Esophagus squamous epithelium (tissue), 5 donors: ENCODE measurements at places on chromosomes 7 and 10. TPM values are rescaled to one million over a fixed set of nuclear protein-coding genes. Genes with fewer than 3 reads are reported as not detected.

The UNCX gene
- not detected for total RNA-seq

- H3K27me3 ChIP-seq, result no peaks in the 10 kb centered on the region
- DNase-seq, result no peak
- H3K4me3 ChIP-seq, result no peak overlapping the region
- no peaks in the 10 kb centered on the region for H3K4me1 ChIP-seq
Observed at GRCh38 chr10:48758411-48758810, 73.7 kb downstream of the WDFY4 start.

DNA sequence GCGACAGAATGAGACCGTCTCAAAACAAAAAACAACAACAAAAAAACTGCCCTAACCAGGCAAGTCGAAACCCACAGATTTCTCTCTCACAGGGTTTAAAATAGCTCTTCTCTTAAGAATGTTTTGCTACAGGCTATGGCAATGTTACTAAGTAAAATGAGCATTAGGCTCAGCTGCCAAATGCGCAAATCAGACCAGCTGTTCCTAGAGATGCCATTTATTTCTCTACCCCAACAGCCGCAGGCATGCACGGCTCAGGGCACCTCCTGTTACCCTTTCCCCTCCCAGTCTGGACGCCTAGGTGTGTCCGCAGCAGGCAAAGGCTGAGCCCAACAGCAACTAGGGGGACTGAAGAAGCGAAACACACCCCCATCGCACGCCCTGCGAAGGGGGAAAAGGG lies 168.3 kb upstream of the MBL2 start:
- peak overlapping the region; percentile 36 for H3K4me3 ChIP-seq
- H3K36me3 ChIP-seq, result no peaks in the 10 kb centered on the region
- H3K4me1 ChIP-seq, result peaks cover 27% of the 10 kb centered on the region
- H3K27ac ChIP-seq, result peak overlapping the region; percentile 75
- DNase-seq, result no peak

GRCh38 chr10:104259999-104260774 lies 5.5 kb downstream of the GSTO1 start:
- DNase-seq, result no peak
- H3K36me3 ChIP-seq, result peaks cover 9% of the 10 kb centered on the region
- H3K4me3 ChIP-seq, result no peak overlapping the region
- H3K4me1 ChIP-seq, result peaks cover 14% of the 10 kb centered on the region

DNA sequence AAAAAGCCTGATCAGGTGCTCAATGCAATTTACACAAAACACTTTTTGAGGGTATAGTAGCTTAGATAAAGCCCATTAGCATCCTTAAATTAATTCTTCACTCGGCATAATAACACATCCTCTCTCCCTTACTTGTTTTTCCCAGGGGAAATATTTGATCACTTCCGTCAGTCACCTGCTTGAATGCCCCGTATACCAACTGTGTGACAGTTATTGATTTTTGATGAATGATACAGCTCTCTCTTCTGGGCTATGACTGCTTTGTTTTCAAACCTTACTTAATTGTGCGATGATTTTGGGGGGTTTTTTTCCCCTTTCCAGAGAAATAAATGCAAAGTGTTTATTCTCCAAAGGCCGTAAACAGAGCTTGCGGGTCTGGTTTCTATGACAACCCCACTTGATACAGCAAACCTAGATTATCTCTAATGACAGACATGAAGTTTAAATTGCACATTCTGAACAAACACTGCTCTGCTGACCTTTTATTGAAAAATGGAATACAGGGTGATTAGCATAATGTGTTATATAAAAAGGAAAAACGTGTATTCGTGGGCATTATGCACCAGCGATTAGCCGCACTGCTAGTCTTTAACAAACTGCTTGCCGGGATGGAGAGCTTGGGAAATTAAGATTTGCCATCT lies 78.4 kb upstream of the NANOS1 start:
- H3K27me3 ChIP-seq, result no peaks in the 10 kb centered on the region
- H3K4me3 ChIP-seq, result no peak overlapping the region
- no peak for DNase-seq
- H3K36me3 ChIP-seq, result no peaks in the 10 kb centered on the region
- H3K27ac ChIP-seq, result no peak overlapping the region
